ENCODE measurements at places on chromosomes 1 and 21. TPM values are rescaled to one million over a fixed set of nuclear protein-coding genes. Genes with fewer than 3 reads are reported as not detected.
A peak's percentile ranks its signal among the peaks of the same experiment; 100 is the strongest.

Gene DIPK1A
- total RNA-seq = 3.2 TPM

DNA sequence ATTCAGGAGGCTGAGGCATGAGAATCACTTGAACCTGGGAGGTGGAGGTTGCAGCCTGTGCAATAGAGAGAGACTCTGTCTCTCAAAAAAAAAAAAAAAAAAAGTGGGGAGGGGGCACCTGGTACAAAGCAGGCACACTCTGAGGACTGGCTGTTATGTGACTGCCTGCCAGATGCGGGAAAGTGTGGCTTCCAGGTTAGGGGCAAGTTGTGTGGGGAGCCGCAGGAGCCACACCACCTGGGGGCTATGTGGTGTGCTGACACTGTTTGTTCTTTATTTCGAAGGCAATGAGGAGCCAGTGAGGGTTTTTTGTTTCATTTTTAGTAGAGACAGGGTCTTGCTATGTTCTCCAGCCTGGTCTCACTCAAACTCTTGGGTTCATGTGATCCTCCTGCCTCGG, 5.7 kb downstream of the THEMIS2 start:
- no peak for DNase-seq

Gene RNU1-2
- total RNA-seq = not detected

Gene SLC30A7
- total RNA-seq = 18.4 TPM

- DNase-seq = no peak
These were observed 502.8 kb downstream of the LTN1 start for GRCh38 chr21:28489821-28490350.

Gene DNALI1
- total RNA-seq = not detected

- DNase-seq = no peak
These were observed 67.6 kb upstream of the SLC25A33 start for GRCh38 chr1:9471679-9472078.

GRCh38 chr1:183693521-183693920, 40.4 kb upstream of the APOBEC4 start:
- peak; percentile 27 for DNase-seq

- DNase-seq = no peak
These were observed 30.6 kb downstream of the HFM1 start for GRCh38 chr1:91374086-91374485.

Gene CCDC190
- total RNA-seq = not detected

Gene WLS
- 326 TPM for total RNA-seq

- no peak for DNase-seq
These were observed 38.7 kb upstream of the NEK2 start for GRCh38 chr1:211714154-211714553.

DNA sequence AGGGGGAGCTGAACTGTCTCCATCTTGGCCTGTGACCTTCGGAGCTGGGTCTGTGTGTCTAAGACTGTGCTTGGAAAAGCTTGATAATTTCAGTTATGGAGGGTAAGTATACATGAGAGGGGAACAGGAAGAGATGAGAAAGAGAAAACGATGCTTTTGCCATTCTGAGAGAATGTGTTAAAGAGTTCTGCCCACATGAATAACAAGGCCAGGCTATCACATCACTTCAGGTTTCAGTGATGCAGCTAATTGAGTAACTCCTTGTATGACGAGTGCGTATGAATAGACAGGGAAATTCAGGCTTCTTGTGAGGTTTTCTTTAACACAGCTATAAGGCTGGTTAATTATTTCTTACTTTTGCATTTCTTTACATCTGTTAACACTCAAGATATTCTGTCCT, 81.0 kb downstream of the PLPPR5 start:
- DNase-seq = no peak

GRCh38 chr1:20466273-20466672, 19.7 kb downstream of the CAMK2N1 start:
- DNase-seq = no peak

- peak; percentile 23 for DNase-seq
These were observed 23.1 kb upstream of the ERI3 start for GRCh38 chr1:44377925-44378784.

DNA sequence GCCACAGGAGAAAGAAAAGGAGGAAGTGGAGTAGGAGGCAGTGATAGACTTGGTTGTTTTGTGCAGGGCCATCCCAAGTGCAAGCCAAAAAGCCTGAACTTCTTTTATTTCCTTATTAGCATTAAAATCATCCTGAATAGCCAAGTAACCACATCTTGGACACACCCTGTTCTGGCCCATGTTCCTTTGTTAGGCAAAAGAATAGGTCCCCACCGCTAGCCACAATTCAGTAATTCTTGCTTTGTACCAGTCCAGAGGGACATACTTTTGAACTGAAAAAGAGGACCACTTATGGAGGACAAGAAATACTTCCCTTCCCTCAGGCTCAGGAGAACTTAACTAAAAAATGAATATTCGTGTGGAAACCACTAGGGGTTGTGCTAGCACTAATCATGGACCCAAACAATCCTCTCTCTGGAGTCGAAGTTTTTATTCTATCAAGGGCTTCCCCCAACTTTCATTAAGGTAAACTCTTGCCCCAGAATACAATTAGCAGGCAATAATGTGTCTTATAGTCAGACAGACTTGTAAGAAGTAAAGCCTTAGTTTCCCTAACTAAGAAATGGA, 19.4 kb downstream of the TNFSF4 start:
- DNase-seq = no peak

Gene XCL1
- not detected for total RNA-seq

DNA sequence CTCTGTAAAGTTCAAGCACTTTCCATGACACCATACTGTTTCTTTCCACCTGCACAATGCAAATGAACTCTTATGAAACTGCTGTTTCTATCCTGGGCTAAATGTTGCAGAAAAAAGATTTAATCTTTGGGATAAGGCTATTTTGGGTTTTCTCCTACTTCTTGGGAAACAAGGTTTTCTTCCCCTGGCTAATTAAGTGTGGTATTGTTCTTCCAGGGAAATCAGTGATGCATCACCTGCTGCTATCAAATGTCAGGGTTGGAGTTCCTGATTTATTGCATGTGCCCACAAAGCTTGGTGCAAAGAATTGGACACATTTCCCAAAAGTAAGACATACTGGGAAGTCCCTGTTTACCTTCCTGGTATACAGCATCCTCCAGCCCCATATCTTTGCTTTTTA, 6.0 kb upstream of the RGS4 start:
- DNase-seq = no peak

Gene AMPD1
- total RNA-seq = not detected

- no peak for DNase-seq
These were observed 12.8 kb downstream of the ZNF678 start for GRCh38 chr1:227576189-227576588.

DNA sequence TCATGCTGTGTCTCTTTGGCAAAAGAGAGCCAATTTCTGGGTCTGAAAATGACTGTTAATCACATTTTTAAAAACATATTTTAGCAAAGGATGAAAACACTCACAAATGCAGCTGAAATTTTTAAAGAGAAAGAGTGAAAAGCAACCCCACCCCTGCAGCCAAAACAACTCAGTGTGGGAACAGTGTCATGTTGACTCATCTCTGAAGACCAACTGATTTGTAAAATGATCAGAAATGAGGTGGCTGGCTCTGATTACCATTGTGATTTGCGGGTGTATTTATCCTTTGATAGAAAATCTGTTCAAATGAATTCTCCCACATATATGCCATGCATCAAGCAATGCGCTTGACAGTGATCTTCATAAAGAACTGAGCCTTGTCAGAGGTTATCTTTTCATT, 287.0 kb upstream of the ESRRG start:
- no peak for DNase-seq

Gene ATP5IF1
- 79.9 TPM for total RNA-seq

Gene TRABD2B
- total RNA-seq = not detected

- DNase-seq = no peak
These were observed 137.1 kb downstream of the LIPI start for GRCh38 chr21:14073615-14074014.

GRCh38 chr21:16420031-16420724, 690.4 kb downstream of the USP25 start:
- DNase-seq = peak; percentile 72

Gene DEPDC1
- 62.9 TPM for total RNA-seq

DNA sequence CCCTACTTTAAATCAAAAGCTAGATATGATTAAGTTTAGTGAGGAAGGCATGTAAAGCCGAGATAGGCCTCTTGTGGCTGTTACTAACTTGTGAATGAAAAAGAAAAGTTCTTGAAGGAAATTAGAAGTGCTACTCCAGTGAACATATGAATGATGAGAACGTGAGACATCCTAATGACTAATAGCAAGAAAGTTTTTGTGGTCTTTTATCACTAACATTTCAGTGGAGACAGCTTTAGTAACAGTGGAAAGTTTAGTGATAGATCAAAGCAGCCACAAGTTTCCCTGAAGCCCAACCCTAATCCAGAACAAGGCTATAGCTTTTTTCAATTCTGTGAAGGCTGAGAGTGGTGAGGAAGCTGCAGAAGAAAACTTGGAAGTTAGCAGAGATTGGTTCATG, 73.6 kb upstream of the LRRC8B start:
- DNase-seq = no peak

Gene SEMA6C
- 2.0 TPM for total RNA-seq

DNA sequence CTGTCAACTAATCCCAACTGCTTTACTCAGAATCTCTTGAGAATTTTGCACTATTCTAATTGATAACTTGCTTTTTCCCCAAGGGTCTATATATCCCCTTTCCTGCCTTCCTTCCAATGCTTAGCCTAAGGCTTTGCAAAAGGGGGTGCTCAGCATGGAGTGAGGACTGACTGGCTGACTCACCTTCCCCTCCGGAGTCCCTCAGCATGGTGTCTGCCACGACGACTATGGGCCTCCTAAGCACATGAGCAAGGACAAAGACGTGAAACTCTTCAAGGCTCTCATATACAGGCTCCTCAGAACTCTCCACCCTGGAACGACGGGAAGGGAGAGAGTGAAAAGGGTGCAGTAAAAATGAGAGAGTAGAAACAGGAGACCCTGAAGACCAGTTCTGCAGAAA, 13.2 kb upstream of the MTMR11 start:
- DNase-seq = no peak

DNA sequence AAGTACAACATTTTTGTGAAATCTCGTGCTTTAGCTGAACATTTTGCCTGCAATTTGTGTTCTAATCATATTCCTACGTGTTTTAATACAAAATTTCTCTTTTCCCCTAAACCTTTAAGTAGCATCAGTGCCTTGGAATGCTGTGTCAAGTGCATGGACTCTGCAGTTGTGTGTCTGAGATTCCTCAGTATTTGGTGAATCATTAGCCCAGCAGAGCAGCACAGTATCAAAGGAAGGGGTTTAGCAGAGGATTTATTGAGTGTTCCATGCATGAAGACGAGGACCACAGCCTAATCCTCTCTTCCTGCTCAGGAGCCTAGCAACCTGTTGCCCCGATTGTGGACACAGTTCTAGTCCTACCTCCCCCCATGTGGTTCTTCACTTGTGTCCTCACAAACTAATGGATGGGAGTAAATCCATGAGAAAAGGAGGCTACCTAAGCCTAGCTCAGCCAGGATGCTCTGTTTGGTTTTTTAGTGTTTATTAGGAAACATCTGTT, 29.3 kb upstream of the PCP4 start:
- DNase-seq = no peak

DNA sequence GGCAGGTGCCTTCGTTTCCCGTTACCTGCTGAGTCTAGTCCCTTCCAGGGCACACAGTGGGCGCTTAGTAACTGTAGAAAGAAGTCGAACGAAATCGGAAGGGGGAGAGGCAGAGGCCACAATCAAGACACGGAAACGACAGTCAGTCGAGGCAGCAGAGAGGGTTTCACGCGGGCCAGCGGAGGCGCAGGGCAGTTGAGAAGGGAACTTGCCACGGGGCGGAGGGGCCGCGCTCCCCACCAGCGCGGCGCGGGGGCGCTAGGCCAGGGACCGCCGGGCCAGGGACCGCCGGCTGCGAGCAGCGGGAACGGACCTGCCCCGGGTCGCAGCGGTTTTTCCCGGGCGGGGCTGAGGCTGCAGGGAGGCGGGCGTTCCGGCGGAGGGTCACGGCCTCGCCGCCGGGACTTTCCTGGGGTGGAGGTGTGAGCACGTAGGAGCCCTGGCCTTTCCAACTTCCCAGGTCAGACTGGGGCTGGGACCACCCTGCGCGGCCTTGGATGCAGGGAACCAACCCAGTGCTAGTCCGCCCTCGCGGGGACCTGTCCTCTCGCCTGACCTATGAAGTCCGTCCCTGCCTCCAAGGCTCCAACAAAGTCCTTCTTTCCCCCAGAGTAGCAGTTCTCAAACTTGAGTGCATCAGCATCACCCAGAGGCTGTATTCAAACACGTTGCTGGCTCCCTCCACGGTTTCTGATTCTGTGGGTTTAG, 150.1 kb upstream of the FGGY start:
- DNase-seq = no peak

GRCh38 chr1:244089561-244089960, 38.5 kb downstream of the ZBTB18 start:
- no peak for DNase-seq

- no peak for DNase-seq
These were observed 43.2 kb upstream of the MTR start for GRCh38 chr1:236751935-236752334.

DNA sequence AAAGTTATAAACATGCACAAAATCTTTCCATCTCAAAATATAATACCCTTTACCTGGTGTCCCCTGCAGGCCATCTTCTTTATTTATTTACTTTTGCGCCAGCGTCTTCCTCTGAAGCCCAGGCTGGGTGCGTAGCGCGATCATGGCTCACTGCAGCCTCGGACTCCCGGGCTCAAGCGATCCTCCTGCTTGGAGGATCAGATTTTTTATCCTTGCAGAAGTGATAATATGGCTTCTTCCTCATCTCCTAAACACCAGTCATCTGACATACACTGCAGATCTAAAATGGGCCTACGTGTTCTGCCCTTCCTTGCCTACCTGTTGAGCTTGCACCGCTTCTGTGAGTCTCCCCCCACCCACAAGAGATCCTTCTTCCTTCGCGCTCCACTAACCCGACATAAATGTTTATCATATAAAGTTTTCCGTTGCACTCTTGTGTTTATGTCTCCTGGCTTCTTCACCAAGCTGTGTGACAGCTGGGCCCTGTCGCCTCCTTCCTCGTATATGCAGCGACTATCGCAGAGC, 506 bp upstream of the SRP9 start:
- DNase-seq = no peak

- no peak for DNase-seq
These were observed 714 bp downstream of the DFFA start for GRCh38 chr1:10471411-10472219.

DNA sequence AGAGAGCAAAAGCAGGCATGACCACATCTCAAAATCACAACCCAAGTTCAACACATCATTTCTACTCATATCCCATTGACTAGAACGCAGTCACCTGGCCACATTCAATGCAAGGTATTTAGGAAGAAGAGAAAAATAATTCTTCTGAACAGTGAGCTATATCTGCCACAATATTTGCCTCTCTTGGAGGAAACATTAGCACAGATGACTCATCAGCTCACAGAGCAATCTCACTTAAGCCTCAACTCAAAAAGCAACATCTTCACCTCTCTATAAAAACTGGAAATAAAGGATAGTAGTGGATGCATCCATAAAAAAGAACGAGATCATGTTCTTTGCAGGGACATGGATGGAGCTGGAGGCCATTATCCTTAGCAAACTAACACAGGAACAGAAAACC, 143.9 kb upstream of the FMN2 start:
- no peak for DNase-seq

Gene C1orf94
- total RNA-seq = not detected

Gene ATP1A2
- total RNA-seq = not detected

Gene DPT
- not detected for total RNA-seq

- no peak for DNase-seq
These were observed 90.5 kb upstream of the JAK1 start for GRCh38 chr1:65056866-65057265.

Gene GNAT2
- not detected for total RNA-seq

Gene XKR8
- total RNA-seq = 0.78 TPM
